MG63 (cell line): ENCODE measurements at places on chromosomes 16 and 17. TPM values are rescaled to one million over a fixed set of nuclear protein-coding genes. Genes with fewer than 3 reads are reported as not detected.

The KRTAP16-1 gene
- not detected in 2 replicates for total RNA-seq

The ZNF174 gene
- 19.4 and 22.6 TPM in 2 replicates for total RNA-seq

DNA sequence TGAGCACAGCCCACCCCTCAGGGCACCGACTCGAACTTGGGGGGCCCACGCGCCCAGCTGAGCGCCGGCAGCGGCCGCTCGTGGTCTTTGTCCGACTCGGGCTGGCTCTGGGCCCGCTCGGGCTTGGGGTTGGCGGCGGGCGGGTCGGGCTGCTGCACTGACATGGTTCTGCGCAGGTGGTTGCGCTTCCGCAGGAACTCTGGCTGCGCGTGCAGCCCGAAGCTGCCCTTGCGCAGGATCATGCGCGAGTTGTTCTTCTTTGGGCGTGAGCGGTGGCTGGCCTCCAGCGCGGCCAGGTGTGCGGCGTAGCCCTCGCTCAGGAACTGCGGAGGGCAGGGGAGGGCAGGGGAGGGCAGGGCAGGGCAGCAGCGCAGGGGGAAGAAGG, 11.1 kb downstream of the PIMREG start:
- no peak for DNase-seq

- DNase-seq = peak; percentile 98
Measured at GRCh38 chr17:76726231-76726775, at the start of gene JMJD6. TSS of gene JMJD6 (minus strand) at chr17:76726606. CDS start at chr17:76726475, 131 bp downstream.

DNA sequence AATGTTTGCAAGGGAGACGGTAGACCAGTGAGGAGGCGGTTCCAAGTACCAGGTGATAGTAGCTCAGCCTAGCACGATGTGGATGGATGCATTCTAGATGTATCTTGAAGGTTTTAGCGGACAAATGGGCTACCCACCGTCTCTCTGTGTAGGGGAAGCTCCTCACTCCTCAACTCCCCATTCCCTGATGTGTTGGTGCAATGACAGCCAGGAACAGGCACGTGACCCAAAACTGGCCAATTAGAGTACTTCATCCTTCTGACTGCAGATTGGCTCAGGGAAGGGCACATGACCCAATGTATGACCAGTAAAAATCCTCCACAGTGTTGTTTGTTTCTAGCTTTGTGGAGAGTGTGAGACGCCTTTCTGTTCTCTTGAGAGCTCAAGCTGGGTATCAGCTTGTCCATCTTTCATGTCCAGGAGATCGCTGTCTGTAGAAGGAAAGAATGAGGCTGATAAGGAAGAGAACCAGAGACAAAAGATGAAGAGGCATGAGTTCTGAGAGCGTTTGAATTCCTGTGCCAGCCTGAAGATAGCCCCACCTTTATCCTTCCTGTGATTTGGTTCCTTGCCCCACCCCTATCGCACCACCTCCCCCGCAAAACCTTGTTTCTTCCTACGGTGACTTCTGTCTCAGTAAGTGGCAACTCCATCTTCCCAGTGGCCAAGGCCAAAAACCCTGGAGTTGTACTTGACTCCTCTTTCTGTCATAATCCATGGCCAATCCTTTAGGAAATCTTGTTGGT, 2.3 kb upstream of the BORCS6 start:
- peak; percentile 66 for DNase-seq

DNA sequence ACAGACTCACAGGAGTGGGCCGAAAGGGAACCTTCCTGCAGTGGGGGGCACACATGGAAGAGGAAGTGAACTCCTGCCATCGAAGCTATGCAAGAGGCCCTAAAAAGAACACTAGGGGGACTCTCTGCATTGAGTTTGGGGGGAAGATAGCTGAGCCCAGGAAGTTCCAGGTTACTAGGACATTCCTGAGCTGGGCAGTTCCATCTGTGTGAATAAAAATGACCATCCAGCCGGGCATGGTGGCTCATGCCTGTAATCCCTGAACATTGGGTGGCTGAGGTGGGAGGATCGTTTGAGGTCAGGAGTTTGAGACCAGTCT, 211.8 kb downstream of the ZNF423 start:
- DNase-seq = no peak

DNA sequence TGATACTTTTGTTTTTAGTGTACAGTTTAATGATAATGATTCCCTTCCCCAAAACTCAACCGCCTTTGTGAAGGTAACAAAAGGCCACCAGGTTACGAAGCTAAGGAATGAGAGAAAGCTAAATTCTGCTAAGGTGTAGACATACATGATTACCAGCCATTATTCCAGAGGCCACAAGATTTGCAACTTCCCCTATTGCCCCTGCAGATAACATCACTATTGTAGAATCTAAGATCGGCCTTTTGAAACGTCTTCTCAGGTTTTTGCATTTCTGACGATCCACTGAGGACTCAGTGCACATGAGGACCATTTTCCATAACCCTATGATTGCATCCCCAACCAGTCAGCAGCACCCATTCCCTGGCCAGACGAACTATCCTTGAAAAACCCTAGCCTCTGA, 33.9 kb upstream of the SNN start:
- no peak for DNase-seq

GRCh38 chr16:74561626-74562025, 45.3 kb downstream of the GLG1 start:
- DNase-seq = no peak

GRCh38 chr16:2148714-2149629, 547 bp downstream of the RAB26 start:
- peak; percentile 37 for DNase-seq

GRCh38 chr17:38881600-38882191, 11.8 kb downstream of the LASP1 start:
- DNase-seq = peak; percentile 47

DNA sequence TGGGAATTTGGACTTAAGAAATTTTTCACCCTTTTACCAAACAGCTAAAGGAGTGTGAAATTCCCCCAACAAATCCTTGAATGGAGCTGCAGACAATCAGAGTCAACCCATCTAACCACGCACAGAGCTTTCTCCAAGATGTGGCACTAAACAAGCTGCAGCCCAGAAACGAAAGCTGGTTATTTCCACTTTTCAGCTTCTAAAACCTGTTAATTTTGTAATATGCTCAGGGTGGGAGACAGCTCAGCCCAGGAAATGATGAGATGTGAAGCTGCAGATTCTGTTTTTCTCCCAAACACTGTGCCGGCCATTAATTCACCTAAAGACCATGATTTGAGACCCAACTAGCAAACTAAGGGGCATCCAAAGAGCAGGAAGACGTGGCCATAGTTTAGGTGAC, 33.2 kb upstream of the ABR start:
- no peak for DNase-seq

GRCh38 chr17:4446326-4447071, 12.8 kb downstream of the SPNS3 start:
- DNase-seq = no peak

DNA sequence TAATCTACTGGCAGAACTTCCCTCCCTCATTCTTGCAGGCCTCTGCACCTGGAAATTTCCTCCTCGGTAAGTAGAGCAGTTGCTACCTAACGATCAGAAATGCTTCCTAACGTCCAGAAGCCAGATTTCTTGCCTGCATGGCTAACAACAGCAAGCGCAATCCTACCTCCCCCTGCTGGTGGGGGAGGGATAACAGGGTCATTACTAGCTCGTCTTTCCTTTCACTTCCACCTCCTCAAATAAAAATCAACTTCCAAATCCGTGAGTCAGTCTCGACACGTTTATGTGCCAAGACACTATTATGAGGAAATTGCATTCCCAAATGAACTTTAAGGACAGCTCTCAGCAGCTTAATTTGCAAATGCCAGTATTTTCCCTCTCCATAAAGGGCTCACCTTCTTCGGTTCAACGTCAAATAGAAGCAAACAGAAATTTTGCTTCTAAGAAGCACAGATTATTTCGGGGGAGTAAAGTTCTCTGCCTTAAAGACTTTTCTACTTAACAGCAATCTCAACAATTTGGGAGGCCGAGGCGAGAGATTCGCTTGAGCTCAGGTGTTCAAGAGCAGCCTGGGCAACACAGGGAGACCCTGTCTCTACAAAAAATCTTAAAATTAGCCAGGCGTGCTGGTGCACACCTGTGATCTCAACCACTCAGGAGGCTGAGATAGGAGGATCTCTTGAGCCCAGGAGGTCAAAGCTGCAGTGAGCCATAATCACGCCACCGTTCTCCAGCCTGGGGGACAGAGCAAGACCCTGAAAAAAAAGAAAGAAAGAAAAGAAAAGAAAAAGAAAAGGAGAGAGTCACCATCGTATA, 188.6 kb upstream of the PSMD7 start:
- DNase-seq = peak; percentile 4
